HT1080 (cell line): ENCODE measurements at places on chromosomes 4 and X. TPM values are rescaled to one million over a fixed set of nuclear protein-coding genes. Genes with fewer than 3 reads are reported as not detected.

The ZNF157 gene
- not detected in 2 replicates for total RNA-seq

The GLRA3 gene
- not detected in 2 replicates for total RNA-seq

The HSFX4 gene
- total RNA-seq = not detected in 2 replicates

The TMPRSS11D gene
- total RNA-seq = not detected in 2 replicates

The F9 gene
- not detected in 2 replicates for total RNA-seq

The PGRMC2 gene
- total RNA-seq = 8.5 and 18.9 TPM in 2 replicates

GRCh38 chrX:34656842-34657725 lies at the start of gene TMEM47:
TMEM47 (minus strand) TSS chrX:34657285; CDS start chrX:34657029, 256 bp downstream.
- peak; percentile 63 for DNase-seq

- DNase-seq = no peak
These were observed 234.7 kb upstream of the DIAPH2 start for GRCh38 chrX:96449896-96450295.

DNA sequence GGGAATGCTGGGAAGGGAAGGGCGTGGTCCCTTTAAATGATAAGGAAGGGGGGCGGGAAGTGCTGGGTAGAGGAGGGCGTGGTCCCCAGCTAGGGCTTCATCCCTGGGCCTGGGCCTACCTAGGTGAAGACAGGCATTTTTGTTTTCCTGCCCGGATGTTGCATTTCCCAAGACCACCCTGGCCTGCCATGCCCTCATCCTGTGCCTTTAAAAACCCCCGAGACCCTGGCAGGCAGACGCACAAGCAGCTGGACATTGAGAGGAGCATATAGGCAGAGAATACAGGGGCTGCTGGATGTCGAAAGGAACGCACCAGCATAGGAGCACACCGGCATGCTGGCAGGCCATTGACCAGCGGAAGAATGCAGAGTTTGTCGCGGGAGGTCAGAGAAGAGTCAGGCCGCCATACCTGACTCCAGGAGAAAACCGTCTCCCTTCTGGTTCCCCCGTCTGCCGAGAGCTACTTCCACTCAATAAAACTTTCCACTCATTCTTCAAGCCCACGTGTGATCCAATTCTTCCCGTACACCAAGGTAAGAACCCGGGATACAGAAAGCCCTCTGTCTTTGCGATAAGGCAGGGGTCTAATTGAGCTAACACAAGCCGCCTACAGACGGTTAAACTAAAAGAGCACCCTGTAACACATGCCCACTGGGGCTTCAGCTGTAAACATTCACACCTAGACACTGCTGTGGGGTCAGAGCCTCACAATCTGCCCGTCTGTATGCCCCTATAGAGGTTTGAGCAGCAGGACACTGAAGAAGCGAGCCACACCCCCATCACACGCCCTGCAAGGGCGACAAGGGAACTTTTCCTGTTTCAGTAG lies 2.9 kb upstream of the AGA start:
- DNase-seq = no peak

- DNase-seq = no peak
These were observed 8.7 kb downstream of the EIF2S3 start for GRCh38 chrX:24063488-24063887.

DNA sequence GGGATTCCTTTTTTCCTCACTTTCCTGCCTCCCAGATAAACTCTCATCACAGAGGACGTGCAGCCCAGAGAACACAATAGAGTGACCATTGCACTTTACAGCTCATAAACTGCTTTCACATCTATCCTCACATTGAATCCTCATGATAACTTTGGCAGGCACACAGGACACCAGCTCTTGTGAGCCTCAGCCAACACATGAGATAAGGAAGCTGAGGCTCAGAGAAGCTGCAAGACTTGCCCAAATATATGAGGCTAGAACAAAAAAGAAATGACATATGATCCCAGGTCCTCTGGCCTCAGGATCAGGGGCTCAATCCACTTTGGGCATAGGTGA lies 85.0 kb upstream of the CPEB2 start:
- DNase-seq = no peak

DNA sequence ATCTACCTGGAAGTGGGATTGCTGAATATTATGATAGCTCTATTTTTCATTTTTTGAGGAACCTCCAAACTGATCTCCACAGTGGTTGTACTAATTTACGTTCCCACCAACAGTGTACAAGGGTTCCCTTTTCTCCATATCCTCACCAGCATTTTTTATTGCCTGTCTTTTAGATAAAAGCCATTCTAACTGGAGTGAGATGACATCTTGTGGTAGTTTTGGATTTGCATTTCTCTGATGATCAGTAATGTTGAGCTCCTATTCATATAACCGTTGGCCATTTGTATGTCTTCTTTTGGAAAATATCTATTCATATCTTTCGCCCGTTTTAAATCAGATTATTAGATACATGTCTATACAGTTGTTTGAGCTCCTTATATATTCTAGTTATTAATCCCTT lies 101.8 kb downstream of the RASGEF1B start:
- DNase-seq = no peak

- no peak for DNase-seq
These were observed 38.4 kb downstream of the FAM193A start for GRCh38 chr4:2574863-2575262.

GRCh38 chr4:41485041-41485440 lies 52.9 kb upstream of the LIMCH1 start:
- DNase-seq = no peak
